ENCODE measurements at places on chromosomes 16 and 17.

DNA sequence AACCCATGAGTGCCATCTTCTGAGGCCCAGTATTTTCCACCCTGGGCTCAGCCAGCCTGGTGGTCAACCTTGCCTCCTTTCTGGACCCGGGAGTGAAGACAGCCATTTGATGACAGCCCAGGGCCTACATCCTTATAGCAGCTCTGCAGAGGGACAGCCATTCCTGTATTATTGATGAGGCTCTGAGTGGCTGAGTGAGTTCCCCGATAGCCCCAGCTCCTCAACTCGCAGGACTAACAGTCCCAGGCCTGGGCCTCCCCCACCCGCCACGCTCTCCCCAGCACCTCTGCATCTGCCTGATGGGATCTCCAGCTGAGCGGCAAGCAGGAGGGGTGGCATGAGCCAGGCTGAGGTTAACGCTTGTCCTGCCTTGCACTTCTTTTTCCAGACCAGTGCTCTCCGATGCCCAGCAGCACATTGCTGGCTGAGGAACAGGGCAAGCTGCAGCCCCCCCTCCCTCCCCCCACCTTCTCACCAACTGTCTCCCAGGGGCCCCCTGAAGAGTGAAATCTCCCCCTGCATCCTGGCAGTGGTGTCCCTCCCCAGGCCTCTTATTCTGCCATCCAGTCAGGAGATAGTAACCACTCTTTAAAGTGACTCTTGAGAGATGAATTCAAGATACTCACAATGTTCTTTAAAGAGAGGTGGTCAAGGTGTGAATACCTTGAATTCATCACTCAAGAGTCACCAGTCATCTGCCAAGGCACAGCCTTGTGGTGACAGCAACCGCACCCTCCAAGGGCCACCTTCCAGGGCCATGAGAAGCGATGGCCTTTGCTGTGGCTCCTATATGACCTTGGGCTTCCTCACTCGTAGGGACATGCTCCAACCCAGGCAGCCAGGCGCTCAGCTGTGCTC lies 23.5 kb downstream of the CACNG5 start:
- no peak for DNase-seq

GRCh38 chr16:67112591-67113399 lies 3.1 kb downstream of the PHAF1 start:
- DNase-seq = no peak

DNA sequence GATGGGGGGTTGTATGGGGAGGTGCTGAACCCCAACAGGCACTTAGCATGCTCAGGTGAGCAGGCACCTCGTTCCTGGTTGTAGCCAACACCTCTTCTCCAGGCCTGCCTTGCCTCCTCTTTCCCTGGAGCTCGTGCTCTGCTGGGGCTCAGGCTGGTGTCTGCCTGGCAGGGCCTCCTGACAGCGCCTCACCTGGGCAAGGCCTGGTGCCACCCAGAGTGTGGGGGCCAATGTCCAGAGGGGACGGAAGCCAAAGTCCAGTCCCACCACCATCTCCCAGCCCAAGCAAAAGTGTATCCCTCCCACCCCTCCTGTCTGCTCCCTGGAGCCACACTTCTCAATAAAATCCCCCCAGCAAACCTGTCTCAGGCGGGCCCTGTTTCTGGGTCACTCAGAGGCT lies 304.2 kb upstream of the TNRC6C start:
- DNase-seq = no peak

DNA sequence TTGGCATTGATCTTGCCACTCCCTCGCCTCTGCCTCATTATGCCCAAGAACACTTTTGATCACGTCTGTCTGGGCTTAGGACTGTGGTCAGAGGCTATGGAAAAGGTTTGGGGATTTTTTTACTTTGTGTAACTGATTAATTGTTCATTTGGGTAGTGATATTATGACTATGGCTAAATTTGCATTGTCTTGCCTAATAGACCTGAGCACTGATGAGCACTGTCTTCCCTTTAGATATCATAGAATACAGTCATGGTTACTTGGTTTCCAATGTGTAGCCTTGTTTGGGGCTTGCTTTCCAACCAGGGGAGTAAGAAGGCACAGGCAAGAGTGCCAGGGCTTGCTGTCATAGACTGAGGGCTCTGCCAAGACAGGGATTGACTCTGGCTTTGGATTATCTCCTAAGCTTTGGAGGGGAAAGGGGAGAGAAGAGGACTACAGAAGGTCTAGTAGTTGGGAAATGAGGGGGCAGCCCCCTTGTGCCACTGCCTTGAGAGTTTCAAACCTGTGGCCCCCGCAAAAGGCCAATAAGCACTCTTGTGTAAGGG lies 13.7 kb downstream of the LIMD2 start:
- no peak for DNase-seq

DNA sequence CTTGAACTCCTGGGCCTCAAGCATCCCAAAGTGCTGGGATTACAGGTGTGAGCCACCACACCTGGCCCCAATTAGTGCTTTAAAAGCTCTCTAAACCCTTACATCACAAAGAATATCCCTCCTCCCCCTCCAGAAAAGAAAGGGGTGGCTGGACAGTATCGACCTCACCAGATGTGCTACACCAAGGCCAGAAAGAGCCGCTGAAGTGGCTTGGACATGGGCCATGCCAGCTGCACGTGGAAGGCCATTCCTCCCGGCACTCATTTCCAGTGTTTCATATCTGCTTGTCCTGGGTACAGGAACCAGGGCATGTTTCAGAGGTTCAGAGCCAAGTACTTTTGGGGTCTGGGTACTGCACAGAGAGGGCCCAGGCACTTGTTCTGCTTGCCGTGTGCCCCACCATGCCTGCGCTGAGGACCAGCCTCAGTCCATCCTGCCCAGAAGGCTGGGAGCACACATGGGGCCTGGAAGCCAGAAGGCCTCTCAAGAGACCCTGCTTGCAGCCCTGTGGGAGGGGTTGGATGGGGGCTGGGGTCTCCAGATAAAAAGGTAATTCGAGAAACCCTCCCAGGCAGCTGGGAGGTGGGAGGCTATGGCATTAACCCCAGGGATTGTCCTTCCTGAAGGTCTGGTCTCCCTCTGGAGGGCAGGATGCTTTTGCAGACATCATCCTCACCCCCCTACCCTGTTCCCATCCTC lies 3.5 kb upstream of the SRRM2 start:
- no peak for DNase-seq

- DNase-seq = peak; percentile 63
Observed at GRCh38 chr16:1645914-1646525, 32.1 kb upstream of the JPT2 start.

DNA sequence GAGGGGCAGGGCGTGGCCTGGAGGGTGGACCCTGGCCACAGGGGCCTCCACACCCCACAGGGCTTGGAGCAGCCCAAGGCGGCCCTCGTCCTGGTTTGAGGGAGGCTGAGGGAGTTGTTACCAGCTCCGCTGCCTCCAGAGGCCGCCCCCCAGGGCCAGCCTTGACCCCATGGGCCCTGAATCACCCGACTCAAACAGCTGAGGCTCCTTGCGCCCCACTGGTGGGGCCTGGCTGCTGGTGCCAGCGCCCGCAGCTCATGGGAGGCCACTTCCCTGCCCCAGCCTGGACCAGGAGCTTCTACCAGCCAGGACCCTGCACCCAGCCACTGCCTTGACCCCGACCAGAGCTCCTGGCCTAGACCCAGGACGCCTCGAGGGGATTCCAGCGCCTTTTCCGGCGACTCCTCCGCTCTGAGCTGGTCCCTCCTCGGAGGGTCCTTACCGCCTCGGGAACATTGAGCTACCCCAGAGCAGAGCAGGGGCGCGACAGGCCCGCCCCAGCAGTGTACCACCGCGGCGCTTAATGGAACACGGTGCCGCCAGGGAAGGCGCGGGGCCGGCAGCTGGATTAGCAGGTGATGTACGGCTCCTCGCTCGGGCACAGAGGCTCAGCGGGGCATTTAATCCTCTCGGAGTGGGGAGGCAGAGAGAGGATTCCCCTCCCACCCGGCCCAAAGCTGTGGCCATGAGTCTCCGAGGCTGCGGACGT lies 37.2 kb downstream of the GSE1 start:
- DNase-seq = no peak

GRCh38 chr16:19916064-19916463 lies 31.4 kb upstream of the GPRC5B start:
- no peak for DNase-seq

GRCh38 chr17:81814748-81815645 lies 11.0 kb downstream of the GCGR start:
- DNase-seq = no peak

GRCh38 chr16:62088731-62089410 lies 52.6 kb upstream of the CDH8 start:
- no peak for DNase-seq

DNA sequence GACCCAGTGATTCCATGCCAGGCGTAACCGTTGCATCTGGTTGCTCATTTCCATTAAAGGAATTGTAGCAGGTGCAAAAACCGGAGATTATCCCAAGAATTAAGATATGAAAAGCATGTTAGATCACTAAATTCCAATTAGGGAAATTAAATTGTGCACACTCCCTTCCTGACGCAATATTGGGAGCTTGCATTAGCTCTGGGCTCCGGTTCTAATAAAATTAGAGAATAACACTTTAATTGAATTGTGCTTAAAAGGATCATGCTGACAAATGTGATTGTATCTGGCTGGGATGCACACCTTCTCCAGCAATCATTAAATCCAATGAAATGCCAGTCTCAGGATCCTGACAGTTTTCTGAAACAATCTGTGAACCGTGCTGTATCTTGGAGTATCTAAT lies 38.1 kb downstream of the IRX5 start:
- no peak for DNase-seq

GRCh38 chr17:20184181-20184580 lies 175.0 kb downstream of the SPECC1 start:
- no peak for DNase-seq

GRCh38 chr16:56120447-56121155 lies 70.7 kb upstream of the GNAO1 start:
- no peak for DNase-seq

DNA sequence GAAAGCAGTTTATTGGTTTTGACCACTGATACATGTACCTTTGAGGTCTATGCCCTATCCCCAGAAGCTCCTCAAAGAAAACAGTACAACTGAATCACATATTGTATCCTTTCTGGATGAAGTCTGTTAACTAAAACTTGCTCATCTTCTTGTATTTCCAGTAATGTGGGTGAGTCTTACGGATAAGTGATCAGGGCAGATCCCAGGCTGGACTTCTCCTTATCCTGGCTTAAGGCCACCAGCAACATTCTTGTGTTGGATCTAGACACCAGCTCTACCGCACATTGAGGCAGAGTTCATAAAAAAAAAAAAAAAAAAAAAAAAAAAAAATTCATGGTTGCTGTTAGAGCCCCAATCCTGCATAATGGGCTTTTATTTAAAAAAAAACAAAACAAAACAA lies 536.7 kb upstream of the HSBP1 start:
- no peak for DNase-seq

DNA sequence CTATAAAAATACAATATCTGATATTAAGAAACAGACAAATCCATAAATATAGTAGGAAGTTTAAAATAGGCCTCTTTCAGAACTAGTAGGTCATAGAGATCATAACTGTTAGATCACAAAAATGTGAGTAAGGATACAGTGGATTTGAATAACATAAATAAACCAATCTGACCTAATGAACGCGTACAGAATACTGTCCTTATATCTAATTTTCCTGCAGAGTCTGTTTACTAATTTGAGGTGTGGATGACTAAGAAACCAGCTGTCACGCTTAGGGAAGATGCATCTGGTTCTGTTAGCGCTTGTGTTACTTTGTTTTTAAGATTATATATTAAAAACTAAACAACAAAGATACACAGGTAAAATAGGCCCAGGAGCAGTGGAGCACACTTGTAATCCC lies 14.8 kb downstream of the CPD start:
- no peak for DNase-seq

- DNase-seq = peak; percentile 90
Observed at GRCh38 chr17:4733073-4733531, 1.9 kb downstream of the MED11 start.

GRCh38 chr16:89476379-89476778 lies 14.0 kb downstream of the ANKRD11 start:
- DNase-seq = no peak

- DNase-seq = no peak
Observed at GRCh38 chr17:64617125-64617780, 44.9 kb downstream of the SMURF2 start.

DNA sequence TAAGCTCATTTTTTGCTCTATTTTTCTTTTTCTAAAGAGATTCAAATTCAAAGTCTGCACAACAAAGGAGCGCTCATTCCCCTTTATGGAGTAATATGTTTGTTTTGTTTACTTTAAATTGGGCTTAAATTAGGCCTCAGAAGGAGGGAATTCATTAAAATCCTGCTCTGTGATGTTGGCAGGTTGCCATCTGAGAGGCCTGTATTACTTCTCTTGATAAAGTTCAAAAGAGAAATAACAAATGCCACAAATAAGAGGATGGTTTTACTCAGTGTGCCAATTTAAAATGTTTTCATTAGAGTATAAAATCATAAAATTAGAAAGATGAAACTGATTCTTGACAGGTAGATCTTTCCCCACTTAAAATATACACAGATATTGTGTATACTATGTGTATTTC lies 54.5 kb upstream of the HLF start:
- DNase-seq = no peak

DNA sequence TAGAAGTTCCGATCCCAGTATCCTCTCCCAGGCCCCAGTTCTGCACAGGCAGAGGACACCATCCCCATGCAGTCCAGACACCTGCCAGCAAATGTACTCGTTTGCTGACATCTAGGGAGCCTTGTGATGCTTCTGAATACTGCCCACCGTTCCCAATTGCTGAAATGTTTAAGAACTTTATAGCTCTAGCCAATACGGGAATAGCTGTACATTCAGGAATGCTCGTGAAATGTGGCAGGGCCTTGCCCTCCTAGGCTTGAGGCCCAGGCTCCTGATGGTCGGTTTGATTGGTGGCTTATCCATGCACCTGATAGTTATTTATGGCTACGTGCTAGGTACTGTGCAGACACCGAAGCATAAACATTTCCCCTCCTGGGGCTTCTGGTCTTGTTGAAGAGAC lies 255.5 kb downstream of the PRKCA start:
- no peak for DNase-seq

GRCh38 chr17:44137891-44138709 lies 3.6 kb upstream of the HROB start:
- DNase-seq = peak; percentile 60

- peak; percentile 23 for DNase-seq
Observed at GRCh38 chr16:83769397-83770008, 38.3 kb upstream of the HSBP1 start.

- no peak for DNase-seq
Observed at GRCh38 chr17:59186850-59187249, 23.0 kb upstream of the SMG8 start.

DNA sequence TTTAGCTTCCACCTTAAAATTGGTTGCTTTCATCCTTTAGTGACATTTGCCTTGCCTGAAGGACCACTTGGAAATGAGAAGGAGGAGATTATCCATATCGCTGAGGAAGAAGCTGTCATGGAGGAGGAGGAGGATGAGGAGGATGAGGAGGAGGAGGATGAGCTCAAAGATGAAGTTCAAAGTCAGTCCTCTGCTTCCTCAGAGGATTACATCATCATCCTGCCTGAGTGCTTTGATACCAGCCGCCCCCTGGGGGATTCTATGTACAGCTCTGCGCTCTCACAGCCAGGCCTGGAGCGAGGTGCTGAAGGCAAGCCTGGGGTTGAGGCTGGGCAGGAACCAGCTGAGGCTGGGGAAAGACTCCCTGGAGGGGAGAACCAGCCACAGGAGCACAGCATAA lies 11.5 kb upstream of the TMEM106A start:
- no peak for DNase-seq

GRCh38 chr16:12458051-12458450 lies 345.6 kb downstream of the CPPED1 start:
- DNase-seq = no peak

GRCh38 chr16:88940862-88941817 lies 35.9 kb downstream of the CBFA2T3 start:
- DNase-seq = no peak

Measured in KBM-7 (cell line).